ENCODE measurements at places on chromosomes 4 and X.

GRCh38 chr4:20456407-20456806 lies 204.7 kb downstream of the SLIT2 start:
- DNase-seq = no peak

GRCh38 chr4:108793415-108793814 lies 30.6 kb upstream of the ETNPPL start:
- no peak for DNase-seq

DNA sequence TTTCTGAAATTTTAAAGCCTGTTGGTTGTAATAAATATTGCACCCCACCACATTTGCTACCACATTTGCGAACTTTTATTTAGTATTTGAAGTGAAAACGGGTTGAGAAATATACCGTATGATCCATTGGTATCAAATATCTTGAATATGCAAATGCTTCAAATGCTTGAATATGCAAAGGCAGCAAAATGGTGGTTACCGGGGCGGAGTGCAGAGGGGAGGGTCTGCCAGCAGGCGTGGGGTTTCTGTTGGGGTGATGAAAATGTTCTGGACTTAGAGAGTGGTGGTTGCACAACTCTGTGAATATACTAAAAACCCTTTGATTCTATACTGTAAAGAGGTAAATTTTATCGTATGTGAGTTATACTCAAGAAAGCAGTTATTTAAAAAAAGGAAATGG lies 35.3 kb downstream of the SHROOM2 start:
- no peak for DNase-seq

DNA sequence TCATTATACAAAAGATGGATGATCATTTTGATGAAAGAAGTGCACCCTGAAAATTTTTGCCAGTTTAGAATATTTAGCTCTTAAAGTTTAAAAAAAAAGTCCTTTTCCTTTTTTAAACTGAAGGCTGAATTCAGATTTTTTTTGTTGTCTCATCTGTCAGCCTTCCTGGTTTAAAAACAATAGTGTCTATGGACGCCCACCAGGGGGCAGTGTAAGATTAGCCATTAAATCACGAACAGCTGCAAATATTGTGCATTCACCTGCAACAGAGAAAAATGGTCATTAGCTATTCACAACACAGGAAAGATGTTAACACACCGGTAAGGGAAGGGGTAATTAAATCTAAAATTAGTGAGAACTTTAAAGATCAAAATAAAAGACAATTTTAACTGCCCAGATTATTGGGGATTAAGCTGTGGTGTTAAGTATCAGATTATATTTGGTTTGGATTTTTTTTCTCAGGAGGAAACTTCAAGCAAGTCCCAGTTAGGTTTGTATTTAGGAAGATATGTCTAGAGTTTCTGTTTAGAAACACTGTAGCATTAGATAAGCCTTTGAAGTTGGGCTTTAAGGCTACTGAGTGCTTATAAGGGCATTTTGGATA lies 4.4 kb upstream of the CXorf38 start:
- peak; percentile 73 for DNase-seq

- peak; percentile 89 for DNase-seq
Measured at GRCh38 chrX:12978205-12979025, 3.5 kb downstream of the TMSB4X start.

DNA sequence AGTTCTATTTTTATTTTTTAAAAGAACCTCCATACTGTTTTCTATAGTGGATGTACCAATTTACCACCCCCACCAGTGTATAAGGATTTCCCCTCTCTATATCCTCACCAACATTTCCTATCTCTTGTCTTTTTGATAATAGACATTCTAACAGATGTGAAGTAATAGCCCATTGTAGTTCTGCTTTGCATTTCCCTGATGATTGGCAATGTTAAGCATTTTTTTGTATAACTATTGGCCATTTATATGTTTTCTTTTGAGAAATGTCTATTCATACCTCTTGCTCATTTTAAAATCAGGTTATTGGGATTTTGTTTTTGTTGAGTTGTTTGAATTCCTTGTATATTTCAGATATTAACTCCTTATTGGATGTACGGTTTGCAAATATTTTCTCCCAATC lies 251.1 kb upstream of the HTR2C start:
- DNase-seq = no peak

GRCh38 chr4:3491681-3492405 lies 28.7 kb downstream of the DOK7 start:
- DNase-seq = no peak

DNA sequence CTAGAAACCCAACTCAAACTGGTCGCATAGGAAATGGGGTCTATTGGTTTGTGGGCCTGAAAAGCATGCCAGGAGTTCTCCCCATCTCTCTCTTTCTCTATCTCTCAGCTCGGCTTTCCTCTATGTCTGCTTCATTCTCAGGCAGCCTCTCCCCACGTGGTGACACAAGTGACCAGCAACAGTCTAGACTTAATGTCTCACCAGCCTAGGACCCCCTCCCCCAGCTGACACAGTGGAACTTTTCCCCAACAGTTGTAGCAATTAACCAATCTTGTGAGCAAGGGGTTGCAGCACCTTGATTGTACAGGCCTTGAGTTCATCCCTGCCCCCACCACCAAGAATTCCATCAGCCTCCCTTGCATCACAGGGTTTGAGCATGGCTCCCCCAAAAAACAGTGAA lies 159.8 kb upstream of the KIT start:
- DNase-seq = no peak

DNA sequence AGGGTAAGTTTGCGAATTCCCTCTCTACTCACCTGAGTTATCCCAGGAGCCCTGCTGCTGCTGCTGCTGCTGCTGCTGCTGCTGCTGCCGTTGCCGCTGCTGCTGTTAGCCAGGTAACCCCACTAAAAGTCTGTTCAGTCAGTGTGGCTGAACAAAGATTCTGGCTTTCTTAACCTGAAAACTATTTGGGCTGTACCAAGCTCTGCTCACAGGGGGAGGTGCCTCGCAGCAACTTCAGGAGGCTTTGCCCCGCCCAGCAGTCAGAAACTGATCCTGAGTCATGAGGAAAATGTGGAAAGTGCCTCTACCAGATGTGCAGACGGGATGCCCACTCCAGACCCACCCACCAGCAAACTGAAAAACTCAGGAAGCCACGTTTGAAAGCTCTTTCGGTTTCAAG lies at the start of gene CAPN6:
Gene CAPN6, minus strand, starts transcription at position 145 of the 400 bp plus-strand sequence. CDS start 6,547 bp downstream, outside the sequence.
- DNase-seq = no peak

DNA sequence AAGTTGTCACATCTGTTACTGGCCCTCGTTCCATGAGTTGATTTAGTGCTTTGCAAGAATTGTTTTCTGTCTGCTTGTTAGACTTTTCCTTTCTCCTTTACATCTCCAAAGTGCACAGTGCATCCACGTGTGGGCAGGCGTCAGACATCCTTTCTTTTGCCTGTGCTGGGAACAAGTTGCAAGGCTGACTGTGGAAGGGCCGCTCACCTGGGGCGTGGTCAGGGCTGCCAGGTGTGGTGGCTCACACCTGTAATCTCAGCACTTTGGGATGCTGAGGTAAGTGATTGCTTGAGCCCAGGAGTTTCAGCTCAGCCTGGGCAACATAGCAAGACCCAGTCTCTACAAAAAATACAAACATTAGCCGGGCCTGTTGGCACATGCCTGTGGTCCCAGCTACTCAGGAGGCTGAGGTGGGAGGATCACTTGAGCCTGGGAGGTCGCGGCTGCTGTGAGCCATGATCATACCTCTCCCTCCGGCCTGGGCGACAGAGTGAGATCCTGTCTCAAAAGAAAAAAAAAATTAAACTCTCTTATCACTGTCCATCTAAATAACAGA lies 46.2 kb downstream of the RGS12 start:
- DNase-seq = no peak

DNA sequence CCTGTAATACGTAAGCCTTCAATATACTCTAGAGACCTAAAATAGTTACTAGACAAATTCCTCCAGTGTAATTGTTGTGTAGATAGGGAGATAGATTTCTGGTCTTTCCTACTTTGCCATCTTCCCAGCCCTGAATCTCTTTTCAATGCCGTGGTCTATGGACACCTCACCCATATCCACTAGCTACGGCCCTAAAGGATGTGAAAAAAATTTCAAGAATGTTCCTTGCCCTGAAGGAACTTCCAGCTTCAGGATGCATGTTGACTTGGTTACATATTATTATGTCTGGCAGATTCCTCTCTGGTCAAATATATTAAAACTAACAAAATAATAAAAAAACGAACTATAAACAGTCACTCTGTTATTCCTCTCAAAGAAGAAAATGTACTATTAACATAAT lies 52.4 kb upstream of the TSPAN5 start:
- DNase-seq = no peak

- no peak for DNase-seq
Measured at GRCh38 chr4:145101091-145101490, 3.0 kb downstream of the ABCE1 start.

- DNase-seq = no peak
Measured at GRCh38 chrX:10017872-10018271, 50.7 kb downstream of the CLDN34 start.

DNA sequence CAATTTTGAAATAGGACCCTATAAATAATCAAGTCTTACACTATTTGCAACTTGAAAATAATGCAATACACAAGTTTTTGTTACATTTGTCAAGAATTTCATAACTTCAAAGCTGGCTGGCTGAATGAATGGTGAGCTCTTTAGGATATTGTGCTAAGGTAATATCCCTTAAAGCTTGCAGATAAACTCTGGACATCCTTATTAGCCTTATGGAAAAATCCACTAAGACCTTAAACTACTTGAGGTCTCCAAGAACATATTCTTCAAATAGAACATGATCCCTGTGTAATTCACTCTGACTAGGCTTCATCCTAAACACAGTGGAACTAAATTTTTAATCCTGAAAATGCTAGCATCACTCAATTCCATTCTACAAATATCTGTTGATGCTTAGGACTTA lies 199.3 kb downstream of the PACRGL start:
- no peak for DNase-seq

- no peak for DNase-seq
Measured at GRCh38 chrX:112874175-112874574, 33.5 kb upstream of the AMOT start.

DNA sequence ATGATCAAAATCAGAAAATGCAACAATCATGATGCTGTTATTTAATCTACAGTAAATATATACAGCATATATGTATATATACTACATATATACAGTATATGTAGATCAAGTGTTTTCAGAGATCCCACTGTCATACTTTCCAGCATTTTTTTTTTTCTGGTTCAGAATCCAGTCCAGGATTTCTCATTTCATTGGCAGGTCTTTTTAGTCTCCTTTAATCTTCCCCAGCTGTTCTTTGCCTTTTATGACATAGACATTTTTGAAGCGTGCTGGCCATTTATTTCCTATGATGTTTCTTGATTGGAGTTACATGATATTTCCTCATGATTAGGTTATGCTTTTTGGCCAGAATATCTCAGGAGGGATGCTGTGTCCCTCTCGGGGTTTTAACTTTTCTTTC lies 92.0 kb upstream of the TLR2 start:
- no peak for DNase-seq

GRCh38 chr4:38559374-38559773 lies 104.6 kb upstream of the KLF3 start:
- no peak for DNase-seq

GRCh38 chr4:118703118-118703517 lies 17.9 kb downstream of the METTL14 start:
- no peak for DNase-seq

DNA sequence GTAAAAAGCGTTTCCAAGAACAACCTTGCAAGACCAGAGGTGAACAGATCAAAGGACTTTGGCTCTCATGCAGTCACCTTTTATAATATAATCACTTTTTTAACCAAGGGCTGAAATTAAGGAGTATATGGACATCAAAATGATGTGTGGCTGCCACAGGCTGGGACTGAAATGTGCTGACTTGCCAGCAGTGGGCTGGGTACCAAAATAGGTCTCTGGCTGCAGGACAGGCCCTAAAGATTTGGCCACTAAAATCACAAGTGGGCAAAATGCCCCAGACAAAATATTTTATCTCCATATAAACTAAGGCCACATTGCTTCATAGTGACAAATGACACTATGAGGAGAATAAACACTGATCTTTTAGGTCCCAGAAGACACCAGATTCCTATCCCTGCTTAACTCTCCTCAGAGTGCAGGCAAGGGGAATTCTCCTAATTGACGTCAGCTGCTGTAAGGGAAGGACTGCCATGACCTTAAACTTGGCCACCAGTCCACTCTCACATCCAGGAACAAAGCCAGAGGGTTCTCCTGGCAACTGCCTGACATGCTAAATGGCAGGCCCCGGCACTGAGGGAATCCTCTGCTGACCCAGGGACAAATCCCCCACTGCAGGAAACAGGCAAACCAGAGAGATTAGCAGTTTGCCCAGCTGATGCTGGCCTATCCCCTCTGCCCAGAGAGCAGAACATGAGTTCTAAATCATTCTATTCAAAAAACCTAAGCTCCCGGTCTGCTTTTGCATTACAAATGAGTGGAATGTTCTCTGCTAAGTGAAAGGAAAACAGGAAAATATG lies 155.8 kb downstream of the PPP3CA start:
- no peak for DNase-seq

GRCh38 chr4:40412388-40412787 lies 77.3 kb downstream of the CHRNA9 start:
- no peak for DNase-seq

DNA sequence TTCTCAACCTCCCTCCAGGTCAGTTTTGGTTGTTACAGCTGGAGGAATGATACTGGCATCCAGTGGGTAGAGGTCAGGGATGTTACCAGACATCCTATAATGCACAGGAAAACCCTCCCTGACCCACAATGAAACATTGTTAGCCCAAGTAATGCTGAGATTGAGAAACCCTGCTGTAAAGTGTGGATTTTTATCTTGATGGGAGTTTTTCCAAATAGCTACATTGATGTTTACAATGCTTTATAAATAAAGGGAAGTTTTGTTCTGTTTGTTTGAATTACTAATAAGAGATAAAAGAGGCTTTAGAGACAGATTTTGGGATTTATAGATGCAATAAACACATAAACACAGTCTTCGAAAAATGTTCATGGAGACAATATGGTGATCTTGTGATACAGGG lies 194.0 kb upstream of the NUDT6 start:
- no peak for DNase-seq

- no peak for DNase-seq
Measured at GRCh38 chr4:117249333-117249732, 164.0 kb upstream of the TRAM1L1 start.

DNA sequence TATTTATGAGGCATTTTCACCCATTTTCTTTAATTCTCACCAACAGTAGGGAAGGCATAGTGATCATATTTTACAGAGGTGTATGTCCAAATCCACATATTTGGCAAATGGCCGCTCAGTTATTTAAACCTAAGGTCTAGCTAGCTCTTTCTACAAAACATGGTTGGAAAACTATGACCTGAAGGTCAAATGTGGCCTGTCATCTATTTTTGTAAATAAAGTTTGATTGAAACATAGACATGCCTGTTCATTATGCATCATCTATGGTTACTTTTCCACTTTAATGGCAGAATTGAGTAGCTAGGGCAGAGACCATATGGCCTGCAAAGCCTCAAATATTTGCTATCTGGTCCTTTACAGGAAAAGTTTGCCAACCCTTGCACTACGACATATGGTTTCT lies 44.2 kb downstream of the GBA3 start:
- DNase-seq = no peak

GRCh38 chr4:98284640-98285046 lies 23.5 kb downstream of the RAP1GDS1 start:
- DNase-seq = no peak
